ENCODE measurements at places on chromosomes 1 and 21. TPM values are rescaled to one million over a fixed set of nuclear protein-coding genes. Genes with fewer than 3 reads are reported as not detected.

The GPR25 gene
- not detected for total RNA-seq

The RUNX3 gene
- not detected for total RNA-seq

DNA sequence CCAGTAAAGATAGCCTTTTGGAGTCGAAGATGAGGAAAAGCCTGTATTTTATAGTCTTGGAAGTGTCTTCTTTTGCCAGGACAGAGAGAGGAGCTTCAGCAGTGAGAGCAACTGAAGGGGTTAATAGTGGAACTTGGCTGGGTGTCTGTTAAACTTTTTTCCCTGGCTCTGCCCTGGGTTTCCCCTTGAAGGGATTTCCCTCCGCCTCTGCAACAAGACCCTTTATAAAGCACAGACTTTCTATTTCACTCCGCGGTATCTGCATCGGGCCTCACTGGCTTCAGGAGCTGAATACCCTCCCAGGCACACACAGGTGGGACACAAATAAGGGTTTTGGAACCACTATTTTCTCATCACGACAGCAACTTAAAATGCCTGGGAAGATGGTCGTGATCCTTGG, at the start of gene VCAM1:
Gene VCAM1, plus strand, starts transcription at position 253 of the 400 bp plus-strand sequence. Its CDS starts 119 bp downstream, at position 372.
- no peak for DNase-seq

The OR2AK2 gene
- total RNA-seq = not detected

GRCh38 chr1:39886757-39887231, 3.5 kb upstream of the TRIT1 start:
- peak; percentile 25 for DNase-seq

GRCh38 chr1:29551123-29551936, 315.0 kb downstream of the PTPRU start:
- no peak for DNase-seq

The CD53 gene
- not detected for total RNA-seq

The FAM72C gene
- 2.3 TPM for total RNA-seq

The FAM177B gene
- 1.4 TPM for total RNA-seq

DNA sequence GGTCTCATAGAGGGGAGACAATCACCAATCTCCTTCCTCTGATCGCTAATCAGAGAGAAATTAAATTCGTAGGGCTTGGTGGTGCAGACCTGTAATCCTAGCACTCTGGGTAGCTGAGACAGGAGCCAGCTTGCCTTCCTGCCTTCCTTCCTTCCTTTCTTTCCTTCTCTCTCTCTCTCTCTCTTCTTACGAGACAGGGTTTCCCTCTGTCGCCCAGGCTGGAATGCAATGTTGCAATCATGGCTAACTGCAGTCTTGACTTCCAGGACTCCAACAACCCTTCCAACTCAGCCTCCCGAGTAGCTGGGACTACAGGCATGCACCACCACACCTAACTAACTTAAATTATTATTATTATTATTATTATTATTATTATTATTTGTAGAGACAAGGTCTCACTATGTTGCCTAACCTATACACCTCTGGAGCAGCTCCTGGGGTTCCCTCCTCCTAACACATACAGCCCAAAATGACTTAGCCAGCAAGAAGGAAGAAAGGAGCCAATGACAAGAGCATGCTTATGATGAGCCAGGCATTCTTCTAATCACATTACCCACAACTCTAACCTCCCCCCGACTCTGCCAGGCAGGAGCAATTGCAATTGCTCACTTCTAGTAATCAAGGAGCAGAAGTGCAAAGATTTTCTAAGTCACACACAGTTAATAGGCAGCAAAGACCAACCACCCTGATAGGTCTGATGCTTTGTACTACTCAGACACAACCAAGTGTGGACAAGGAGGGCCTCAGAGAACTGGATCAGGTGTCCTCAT, 105.4 kb upstream of the F3 start:
- no peak for DNase-seq

The RAB42 gene
- total RNA-seq = not detected

The CELSR2 gene
- total RNA-seq = 4.8 TPM

The NBPF9 gene
- 8.0 TPM for total RNA-seq

The CLCA4 gene
- not detected for total RNA-seq

- no peak for DNase-seq
Observed at GRCh38 chr1:42817976-42818375, 779 bp upstream of the SVBP start.

DNA sequence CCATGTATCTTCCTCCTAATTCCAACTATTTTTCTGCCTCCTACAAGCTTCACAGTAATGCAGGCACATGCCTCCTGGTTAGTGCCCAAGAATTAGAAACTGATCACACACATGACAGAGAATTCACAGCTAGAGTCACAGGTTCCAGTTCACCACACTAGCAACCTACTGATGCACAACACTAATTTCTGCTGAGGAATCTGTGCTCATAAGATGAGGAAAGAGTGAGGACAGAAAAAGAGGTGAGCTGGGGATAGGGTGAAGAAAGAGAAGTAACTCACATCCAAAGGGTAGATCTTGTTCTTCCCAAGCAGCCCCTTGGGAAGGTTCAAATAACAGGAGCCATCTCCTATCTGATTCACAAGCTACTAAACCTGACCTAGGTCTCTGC, 61.3 kb downstream of the PUM1 start:
- peak; percentile 63 for DNase-seq
